SHP77 treated with DMSO at 0.1 percent for 48 hours (cell line): ENCODE measurements at places on chromosomes 2 and 18.

GRCh38 chr2:161228511-161229240, 68.4 kb downstream of the TANK start:
- no peak for DNase-seq

GRCh38 chr2:12507295-12507694, 209.4 kb upstream of the TRIB2 start:
- DNase-seq, result no peak

GRCh38 chr18:50944245-50944932, 23.5 kb upstream of the ELAC1 start:
- no peak for DNase-seq

GRCh38 chr2:99812426-99812825, 322.6 kb upstream of the REV1 start:
- no peak for DNase-seq

DNA sequence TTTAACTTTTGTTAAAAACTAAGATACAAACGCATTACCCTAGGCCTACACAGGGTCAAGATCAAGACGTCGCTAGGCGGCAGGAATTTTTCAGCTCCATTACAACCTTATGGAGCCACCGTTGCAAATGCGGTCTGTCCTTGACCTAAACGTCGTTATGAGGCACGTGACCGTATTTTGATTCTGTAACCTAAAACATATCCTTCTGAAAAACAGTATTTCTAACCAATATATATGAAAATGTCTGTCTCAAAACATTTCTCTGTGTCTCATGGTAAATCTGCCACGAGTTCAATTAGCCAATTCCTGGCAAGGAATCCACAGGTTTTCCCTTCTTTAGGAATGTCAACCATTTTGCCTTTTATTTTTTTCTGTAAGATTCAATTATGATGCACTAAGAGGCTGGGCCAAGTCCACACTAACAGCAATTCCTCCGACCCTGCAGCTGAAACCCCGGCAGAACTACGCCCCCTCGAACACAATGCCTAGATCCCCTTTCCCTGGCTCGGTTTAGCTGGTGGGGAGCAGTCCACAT, 1.7 kb downstream of the RTN4 start:
- DNase-seq, result peak; percentile 49

DNA sequence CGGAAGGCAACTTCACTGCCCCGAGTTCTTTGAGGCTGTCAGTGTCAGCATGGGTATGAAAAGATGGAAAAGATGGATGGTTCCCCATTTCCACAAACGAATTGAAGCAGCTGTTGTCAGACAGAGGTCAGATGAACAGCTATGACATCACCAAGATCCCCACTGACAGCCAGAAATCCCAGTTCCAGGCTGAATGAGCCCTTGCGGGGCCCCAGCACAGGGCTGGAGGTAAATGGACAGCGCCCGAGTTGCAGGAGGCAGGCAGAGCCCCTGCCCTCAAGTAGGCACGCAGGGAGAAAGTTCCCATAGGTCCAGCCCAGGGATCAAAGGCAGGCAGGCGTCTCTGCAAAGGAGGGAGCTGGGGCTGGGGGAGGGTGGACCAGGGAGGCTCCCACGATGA, 169.5 kb upstream of the AGAP1 start:
- no peak for DNase-seq

GRCh38 chr2:73114273-73114867, 1.6 kb upstream of the RAB11FIP5 start:
- DNase-seq, result no peak

DNA sequence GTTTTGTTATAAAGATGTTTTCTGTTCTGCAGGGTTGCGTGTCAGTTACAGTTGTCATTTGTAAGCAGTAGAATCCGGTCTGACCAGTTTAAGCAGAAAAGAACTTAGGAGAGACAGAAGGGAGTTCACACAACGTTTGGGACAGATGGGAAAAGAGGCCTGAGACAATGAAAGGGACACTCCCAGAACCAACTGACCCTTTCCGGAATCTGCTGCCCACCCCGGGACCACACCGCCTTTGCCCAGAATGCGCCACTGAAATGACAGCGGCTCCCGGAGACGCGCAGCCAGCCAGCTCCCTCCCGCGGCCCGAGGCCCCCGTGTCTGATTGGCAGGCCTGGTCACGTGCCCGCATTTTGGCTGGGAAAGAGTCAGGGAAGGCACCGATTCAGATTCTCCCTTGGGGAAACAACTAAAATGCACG, 244.6 kb downstream of the BCL2 start:
- peak; percentile 36 for DNase-seq

DNA sequence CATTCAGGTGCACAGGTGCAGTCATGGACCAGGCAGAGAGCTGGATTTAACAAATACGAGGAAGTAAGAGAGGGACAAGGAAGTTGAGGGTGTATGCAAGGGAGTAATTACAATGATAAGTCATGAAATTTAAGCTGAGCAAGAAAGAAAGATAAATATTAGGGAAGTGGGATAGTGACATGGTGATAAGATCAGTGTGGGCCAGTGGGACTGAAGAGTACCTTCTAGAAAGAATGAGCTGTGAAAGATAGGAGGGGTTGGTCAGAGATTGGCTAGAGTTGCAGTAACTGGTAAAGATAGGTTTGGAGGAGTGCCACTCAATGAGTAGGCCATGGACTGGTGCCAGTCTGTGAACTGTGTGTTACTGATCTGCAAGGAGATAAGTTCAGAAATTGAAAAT, 200.8 kb upstream of the SIX3 start:
- no peak for DNase-seq

DNA sequence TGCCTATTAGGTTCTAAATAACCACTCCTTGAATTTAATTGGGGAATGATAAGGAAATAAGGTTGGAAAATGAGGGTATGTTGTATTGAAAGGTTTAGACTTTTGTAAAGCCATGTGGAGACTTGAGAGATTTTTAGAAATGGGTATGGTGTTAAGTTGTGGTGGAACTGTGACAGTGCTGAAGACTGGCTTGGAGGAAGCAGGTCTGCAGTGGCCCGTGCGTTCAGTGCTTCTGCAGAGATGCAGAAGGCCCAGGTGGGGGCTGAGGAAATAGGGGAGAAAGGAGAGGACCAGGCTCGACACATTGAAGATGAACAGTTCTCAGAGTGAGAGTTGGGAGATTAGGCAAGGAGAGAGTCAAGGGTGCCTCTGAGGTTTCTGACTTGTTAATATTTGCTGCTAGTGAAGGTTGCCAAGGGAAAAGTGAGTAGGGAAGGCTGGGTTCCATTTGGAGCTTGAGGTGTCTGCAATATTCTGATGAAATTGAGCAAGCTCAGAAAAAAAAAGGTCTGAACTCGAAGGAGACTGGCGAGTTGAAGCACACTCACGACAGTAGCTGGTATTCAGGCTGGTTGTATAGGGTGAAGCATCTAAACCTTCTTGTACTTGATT, 25.5 kb upstream of the SAG start:
- DNase-seq, result no peak

- peak; percentile 96 for DNase-seq
Measured at GRCh38 chr2:2866459-2866858, 511.2 kb downstream of the EIPR1 start.

DNA sequence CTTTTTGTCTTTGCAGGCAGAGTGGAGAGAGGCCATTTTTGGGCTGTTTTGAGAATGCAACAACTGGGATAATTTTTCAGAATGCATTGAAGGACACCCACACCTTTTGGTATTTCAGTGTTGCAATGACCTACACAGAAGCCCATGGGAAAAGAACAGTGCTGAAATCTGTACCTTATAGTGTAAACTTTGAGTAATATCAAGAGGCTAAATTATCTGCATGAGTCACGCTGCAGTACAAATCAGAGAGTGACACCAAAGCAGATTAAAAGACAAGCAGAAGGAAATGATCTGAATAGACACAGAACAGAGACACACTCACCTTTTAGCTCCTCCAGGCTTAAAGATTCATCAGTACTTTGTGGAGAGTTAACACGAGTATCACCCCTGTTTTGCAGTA, 265.3 kb downstream of the PAX3 start:
- DNase-seq, result no peak

- DNase-seq, result peak; percentile 21
Measured at GRCh38 chr2:192657362-192657761, 462.6 kb upstream of the TMEFF2 start.

DNA sequence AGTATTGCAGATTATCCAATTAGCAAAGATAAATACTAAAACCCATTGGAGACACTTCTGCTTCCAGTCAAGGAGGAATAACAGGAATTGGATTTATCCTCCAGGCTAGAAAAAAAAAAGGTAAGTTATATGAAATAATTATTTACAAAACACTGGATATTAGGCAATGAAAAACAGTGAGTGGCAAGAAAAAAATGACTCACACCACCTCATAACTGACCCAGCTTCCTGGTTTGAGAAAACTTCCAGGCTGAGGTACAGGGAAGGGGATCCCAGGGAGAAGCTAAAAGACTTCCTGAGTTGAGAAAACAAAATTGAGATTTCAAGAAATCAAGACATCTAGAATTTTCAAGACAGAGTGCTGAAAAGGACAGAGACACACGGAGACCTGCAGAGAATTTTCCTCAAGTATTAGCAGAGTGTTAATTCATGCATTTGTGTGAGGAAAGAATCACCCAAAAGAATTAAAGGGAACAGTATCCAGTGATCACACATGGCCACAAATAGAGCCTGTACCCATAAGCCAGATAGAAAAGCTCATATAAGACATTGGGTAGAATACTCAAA, 17.4 kb downstream of the SRD5A2 start:
- DNase-seq, result no peak

DNA sequence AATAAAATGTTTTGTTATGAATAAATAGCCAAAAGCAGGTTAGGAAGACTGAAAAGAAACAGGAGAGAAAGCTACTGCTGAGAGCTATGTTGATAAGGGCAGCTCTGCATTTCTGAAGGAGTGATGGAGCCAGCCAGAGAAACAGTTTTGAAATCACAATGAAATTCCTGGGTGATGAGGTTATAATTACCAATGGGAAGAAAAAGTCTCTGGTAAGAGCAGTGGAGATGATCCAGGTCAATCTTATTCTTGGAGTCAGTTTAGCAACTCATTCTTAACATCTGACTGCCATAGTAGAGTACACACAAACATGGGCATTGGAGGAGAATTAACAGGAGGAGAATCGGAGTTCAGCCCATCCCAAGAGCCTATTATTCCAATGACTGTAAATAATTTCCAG, 2.4 kb downstream of the ALKAL2 start:
- DNase-seq, result no peak
